GM12891 (cell line): ENCODE measurements at places on chromosomes 6 and 20.

DNA sequence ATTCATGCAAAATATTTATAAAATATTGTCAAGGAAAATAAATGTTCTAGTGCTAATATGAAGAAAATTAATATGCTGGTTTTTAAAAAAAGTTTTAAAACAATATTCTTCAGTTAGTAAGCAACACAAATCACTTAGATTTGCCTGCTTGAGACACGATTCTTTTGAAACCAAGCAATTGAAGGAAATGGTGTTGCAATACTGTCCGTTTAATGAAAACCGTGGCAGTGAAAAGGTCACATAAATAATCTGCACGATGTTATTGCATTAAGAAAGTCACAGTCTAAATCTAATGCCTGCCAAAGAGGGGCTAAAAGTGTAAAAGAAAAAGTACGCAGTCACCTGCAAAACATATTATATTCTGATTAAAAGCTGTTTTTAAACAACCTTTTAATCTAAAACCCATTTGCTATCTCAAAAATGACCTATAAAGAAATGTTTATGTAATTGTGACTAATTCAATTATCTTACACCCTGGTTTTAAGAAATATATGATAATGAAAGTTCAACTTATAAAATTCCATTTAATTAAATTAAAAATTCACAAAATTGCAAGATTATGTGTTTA, 143.0 kb downstream of the GMDS start:
- no peak for DNase-seq

GRCh38 chr6:13724182-13724581, 12.5 kb upstream of the RANBP9 start:
- DNase-seq, result no peak

GRCh38 chr6:86456821-86457220, 480.5 kb upstream of the HTR1E start:
- no peak for DNase-seq

GRCh38 chr6:125485757-125486156, 184.0 kb upstream of the HDDC2 start:
- no peak for DNase-seq
